HFFc6 (cell line): ENCODE measurements at places on chromosomes 1 and 21.

DNA sequence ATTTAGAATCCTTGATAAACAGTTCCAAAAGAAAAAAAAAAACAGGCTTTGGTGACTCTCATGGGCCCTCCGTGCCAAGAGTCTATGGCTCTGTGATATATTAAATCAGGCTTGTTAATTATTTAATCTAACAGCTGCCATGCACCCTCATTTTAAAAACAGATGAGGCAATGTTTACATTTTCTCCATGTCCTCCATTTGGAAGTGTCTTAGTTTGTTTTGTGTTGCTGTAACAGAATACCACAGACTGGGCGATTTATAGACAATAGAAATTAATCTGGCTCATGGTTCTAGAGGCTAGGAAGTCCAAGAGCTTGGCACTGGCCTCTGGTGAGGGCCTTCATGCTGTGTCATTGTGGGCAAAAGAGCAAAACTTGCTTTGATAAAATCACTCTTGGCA, 58.0 kb downstream of the B3GALT5 start:
- DNase-seq = no peak

DNA sequence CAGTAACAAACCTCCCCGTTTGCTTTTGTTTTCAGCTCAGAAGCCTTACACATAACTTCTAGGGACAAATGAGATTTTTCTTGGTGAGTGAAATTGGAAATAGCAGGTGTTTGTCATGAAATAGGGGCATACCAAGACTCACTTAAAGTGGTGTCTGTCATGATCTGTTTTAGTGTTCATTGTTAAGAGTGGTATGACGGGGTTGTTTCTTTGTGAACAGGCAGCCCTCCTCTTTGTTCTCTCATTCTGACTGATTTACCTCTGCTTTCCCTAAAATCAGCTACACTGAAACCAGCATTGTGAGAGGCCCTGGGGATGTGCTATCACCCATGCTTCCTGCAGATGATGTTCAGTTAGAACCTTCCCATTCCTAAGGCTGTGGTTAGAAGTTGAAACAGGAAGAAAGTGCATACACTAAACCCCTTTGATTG, 2.5 kb upstream of the ERO1B start:
- DNase-seq = no peak

DNA sequence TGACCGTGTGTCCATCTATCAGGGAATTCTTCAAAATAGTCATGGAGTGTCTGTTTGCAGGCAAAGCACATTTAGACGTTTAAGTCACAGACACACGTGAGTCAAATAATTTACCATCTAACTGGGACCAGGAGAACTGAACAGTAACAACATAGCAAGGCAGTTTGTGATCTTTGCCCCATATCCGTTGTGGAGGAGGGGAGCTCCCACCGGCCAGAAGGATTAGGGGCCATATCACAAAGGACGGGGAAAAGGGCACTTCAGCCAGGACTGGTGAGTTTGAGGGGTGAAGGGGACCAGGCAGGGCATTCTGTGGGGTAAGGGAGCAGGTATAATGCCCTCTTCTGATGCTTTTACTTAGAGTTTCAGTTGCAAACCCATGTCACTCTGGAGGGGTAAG, 22.9 kb downstream of the ELAPOR1 start:
- DNase-seq = no peak

DNA sequence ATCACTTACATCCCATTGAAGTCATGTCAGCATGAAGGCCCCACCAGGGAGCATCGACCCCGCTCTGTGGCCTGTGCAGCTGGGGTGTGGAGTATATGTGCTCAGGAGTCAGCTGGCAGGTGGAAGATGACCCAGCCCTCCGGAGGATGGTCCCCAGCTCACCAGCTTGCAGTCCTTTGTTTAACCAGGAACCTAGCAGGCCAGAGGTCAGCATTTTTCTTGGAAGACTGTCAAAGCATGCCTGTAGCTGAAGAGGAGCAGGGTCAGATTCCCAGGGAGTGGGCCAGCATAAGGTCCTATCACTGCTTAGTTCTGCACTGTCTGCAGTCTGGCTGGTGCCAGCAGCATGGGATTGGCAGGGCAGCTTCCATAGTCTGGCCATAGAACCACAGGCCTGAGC, 12.7 kb downstream of the NFASC start:
- DNase-seq = no peak

DNA sequence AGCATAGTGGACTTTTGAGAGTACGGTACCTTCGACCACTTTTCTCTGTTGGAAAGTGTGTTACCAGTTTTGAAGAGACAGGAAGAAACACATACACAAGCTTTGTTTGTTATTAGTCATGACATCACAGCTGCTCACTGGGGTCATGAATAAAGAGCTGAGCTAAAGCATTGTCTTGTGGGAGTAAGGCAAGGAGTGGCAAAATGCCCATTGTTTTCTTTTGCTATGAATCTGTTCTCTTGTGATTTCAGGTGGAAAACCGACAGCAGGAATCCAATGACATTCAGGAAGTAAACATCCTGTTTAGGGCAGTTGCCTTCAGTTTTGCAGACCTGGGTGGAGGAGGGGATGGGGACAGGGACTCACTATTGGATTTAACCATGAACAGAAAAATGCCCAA, 66.2 kb downstream of the RGL1 start:
- peak; percentile 61 for DNase-seq

DNA sequence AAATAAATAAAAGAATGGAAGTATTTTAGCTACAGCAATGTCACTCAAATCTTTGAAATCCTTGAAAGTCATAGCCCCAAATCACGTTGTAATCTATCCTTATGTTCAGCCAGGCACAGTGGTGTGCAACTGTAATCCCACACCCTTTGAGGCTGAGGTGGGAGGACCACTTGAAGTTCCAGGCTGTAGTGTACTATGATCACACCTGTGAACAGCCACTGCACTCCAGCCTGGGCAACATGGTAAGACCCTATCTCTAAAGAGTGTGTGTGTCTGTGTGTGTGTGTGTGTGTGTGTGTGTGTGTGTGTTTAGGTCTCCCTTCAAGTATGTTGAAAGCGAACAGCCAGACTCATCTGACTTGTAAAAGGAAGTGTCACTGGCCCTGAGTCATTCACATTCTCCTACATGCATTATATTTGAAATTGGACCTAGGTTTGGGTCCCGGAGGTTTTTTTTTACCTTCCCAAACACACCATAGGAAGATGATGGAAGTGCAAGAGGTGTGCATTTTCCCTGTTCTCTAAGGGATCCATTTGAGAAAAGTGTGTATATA, 50.1 kb downstream of the ZNF281 start:
- peak; percentile 62 for DNase-seq
